ENCODE measurements at places on chromosomes 12 and 14.

DNA sequence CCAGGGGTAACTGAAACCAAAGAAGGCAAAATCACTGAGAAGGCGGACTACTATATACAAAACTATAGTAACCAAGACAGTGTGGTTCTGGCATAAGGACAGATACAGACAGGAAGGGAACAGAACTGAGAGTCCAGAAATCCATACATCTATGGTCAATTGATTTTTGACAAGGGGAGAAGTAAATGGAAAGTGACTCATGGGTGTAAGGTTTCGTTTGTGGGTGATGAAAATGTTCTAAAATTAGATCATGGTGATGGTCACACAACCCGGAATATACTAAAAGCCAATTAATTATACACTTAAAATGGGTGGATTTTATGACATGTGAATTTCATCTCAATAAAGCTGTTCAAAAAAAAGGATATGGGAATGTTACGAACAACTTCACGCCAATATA is 18.7 kb downstream of the ANGEL1 start:
- no peak for DNase-seq

GRCh38 chr14:59313658-59314608 is 125.5 kb downstream of the DAAM1 start:
- no peak for DNase-seq

- DNase-seq = no peak
Observed at GRCh38 chr14:73829071-73829470, 22.6 kb upstream of the PTGR2 start.

GRCh38 chr12:104414581-104415341 is 42.0 kb upstream of the CHST11 start:
- peak; percentile 90 for DNase-seq

DNA sequence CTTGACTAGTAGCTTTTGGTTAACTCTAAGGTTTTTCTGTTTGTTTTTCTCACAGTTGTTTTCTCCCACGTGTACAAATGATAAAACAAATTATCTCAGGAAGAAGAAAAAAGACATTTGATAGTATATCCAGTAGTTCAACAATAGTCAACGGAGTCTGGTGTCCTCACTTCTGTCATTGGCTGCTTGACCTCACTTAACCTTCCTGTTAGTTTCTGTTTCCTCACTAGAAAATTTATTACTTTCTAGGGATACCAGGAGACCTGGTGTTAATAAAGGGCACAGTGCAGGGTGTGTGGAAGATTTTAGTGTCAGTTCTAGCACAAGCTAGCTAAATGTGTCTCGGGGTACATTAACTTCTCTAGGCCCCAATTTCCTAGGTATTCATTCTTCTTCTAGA is 116.0 kb downstream of the PRKCH start:
- DNase-seq = no peak
